ENCODE measurements at places on chromosomes 3 and 15.
A peak's percentile ranks its signal among the peaks of the same experiment; 100 is the strongest.

- DNase-seq, result peak; percentile 64
These were observed 347.7 kb downstream of the ZBBX start for GRCh38 chr3:167032267-167032876.

DNA sequence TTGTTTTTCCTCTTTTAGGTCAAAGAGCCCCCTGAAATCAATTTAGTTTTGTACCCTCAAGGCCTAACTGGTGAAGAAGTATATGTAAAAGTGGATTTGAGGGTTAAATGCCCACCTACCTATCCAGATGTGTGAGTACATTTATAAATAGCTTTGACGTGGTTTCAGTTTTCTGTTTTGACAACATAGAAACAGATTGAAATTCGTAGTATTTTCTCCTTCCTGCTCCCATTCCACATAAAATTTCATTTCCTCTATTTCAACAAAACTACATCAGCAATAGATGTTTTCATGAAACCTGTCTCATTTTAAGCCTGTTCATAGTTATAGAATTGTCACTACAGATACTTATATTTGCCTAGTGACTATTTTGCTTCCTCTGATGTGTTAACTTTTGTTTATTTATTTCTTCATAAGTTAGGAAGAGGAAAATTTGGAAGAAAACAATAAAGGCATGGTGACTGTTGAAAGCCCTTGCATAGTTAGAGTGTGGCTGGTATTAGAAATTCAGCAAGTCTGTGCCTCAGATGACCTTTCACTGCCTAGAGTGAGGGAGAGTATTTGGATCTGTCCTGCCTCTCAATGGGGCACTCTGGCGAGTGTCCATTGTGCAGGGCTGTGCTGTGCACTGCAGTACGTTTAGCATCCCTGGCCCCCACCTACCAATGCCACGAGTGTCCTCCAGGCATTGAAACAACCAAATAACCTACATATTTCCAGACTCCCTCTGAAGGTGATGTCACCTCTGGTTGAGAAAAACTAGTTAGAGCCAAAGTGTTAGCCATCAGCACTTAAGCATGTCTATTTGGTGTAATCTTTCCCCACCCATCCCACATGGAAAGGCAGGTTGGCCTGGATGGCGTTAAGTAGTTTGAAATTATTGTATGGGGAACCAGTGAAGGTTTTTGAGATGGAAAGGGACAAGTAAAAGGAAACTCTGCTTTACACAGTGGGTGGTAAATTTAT, 5.9 kb downstream of the EIF2AK4 start:
- DNase-seq, result peak; percentile 18

- DNase-seq, result no peak
These were observed 70.4 kb downstream of the DLG1 start for GRCh38 chr3:197227780-197228574.

GRCh38 chr15:100891307-100892012, 11.8 kb downstream of the ALDH1A3 start:
- no peak for DNase-seq

DNA sequence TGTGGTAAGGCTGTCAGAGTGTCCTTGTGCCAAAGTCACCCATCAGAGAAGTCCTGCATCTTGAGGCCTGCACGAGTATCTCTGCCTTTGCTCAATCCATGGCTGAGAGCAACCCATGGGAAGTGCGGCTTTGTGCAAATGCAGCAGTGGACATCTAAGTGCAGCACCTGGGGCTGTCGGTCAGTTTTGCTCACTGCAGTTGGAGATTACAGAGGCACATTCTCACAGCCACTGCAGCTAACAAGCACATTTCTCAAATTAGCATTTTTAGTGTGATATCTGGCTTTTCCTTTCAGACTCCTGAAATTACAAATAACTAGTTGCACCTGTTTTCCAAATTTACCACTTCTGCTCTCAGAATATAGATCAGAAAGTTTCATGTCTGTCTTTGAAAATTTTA, 81.5 kb upstream of the DAZL start:
- no peak for DNase-seq

Measured in astrocyte of the hippocampus (primary cell).